ENCODE measurements at places on chromosomes 2 and 18.

DNA sequence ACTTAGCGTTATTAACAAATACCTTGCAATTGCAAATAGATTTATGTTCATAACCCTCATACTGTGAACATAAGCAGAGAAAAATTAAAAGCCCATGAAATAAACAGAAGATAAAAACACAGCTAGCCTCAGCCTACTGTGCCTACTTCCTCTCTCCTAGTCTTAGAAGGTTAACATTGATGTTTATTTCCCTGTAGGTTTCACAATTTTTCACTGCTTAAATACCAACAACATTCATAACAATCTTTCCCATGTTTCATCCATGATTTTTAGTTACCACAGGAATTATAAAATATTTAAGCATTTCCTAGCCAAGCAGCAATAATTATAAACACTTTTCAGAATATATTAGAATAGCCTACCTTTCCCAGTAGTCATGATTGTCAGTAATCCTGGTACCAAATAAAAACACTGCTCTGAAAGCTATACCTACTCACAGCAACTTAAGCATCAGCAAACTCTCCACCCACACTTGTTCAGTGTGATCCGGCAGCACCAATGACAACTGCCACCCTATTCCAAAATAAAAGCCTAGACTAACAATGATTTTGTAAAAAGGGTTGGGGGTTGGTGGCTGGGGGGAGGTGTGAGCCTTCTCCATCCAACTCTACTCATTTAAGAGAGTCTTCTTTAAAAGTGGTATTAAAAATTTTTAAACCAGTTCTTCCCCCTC is 40.6 kb upstream of the RNU4ATAC start:
- DNase-seq = no peak

- no peak for DNase-seq
Measured at GRCh38 chr18:12085136-12085535, 8.5 kb upstream of the ANKRD62 start.

GRCh38 chr2:44547718-44548117 is 186.0 kb downstream of the CAMKMT start:
- no peak for DNase-seq

DNA sequence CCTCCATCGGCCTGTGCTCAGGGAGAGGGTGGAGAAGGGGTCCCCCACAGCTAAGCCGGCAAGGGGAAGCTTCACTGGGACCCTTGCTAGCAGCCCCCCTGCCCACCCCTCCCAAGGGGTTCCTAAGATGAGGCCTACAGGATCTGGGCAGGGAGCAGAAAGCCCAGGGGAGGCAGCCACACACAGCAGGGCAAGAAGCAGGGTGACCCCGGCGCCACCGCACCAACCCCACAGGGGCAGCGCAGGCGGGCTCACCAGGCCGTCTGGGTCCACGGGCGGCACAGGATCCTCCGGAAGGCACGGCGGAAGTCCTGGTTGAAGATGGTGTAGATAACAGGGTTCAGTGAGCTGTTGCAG is 1.8 kb downstream of the ADRA2B start:
- DNase-seq = no peak
